ENCODE measurements at places on chromosomes 6 and 20.

DNA sequence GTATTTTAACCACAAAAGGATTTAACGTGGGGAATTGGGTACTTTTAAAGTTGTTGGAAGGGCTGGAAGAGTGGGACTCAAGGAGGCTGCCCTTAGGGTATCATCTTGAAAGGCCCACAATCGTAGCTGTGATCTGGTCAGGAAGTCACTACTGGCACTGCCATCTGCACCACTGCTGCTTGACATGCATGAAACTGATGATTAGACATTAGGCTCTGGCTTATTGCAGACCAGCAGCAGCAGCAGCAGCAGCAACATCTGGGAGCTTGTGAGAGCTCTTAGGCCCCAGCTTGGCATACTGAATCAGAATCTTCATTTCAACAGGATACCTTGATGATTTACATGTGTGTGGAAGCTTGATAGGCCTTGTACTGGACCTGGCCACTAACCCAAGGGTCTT lies 68.6 kb downstream of the PHF20 start:
- DNase-seq: no peak

GRCh38 chr6:146444189-146444588 lies 99.4 kb upstream of the RAB32 start:
- no peak for DNase-seq

DNA sequence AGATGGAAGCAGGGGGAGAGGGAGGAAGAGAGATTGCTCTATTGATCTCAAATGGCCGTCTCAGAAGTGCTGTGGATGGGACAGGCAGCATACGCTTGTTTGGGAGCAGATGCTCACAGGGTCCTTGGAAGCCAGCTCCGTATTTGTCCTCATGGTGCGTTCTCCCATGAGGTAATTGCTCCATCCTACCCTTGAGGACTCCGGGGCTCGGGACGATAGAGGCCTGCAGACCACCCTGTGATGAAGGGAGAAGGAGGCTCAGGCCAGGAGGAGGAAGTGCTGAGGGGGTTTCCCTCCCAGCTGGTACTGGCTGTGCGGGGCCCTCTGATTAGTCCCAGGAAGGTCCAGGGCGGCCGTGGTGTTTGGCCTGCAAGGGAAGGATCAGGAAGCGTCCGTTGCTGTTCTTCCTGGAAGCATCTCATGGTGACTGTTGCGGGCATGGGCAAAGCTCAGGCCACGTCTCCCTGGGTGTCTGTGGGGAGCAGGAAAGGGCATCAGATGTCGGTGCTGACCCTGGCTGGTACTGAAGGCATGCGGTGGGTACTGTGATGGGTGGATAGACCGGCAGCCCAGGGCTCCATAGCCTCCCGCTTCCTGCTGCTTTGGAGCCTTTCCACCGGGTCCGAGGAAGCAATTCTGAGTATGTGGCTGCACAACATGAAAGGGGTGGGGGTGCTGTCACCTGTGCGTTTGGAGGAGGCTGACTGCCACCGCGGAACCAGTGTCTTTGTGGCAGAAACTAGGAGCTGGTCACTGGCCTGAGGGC lies 158.3 kb downstream of the SYCP2 start:
- DNase-seq: no peak

DNA sequence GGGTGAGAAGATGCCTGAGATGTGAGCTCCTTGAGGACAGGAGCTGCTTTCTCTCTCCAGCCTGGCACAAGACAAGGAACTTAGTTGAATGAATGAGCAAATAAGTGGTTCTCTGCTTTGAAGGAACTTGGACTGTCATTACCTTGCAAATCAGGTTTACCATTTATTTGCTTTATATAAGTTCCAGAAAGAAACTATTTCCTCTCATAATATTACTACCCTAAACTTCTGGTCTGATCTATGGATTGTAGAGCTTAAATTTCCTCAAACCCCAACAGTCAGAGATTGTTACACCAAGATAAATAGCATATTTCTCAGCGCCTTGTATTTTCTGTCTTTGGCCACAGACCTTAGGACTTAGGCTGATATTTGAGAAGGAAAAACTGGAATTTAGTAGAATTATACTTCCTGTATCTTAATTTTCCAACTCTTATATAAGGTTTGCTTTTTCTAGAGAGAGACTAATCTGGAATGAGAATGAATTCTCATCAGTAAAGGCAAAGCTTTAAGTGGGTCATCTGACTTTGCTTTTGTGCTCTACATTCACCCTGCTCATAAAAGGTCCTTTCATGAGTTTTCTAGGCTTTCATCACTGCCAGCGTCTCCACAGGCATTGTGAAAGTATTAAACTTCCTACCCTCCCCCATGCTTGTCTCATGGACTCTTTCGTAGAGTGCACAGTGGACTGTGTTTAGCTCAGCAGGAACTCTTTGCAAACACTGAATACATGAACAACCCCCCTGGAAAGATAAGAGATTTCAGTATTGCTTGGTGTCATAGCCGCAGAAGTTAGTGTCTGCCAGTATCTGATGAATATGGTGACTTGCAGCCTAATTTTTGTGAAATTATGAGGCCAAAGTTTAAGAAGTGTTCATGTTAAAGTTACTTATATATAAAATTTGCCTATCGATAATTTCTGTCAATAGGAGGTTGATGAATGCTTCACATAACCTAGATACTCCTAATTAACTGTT lies 74.0 kb downstream of the PTPRA start:
- DNase-seq: no peak

- no peak for DNase-seq
Observed at GRCh38 chr20:49282584-49283171, 4.8 kb upstream of the ZNFX1 start.

DNA sequence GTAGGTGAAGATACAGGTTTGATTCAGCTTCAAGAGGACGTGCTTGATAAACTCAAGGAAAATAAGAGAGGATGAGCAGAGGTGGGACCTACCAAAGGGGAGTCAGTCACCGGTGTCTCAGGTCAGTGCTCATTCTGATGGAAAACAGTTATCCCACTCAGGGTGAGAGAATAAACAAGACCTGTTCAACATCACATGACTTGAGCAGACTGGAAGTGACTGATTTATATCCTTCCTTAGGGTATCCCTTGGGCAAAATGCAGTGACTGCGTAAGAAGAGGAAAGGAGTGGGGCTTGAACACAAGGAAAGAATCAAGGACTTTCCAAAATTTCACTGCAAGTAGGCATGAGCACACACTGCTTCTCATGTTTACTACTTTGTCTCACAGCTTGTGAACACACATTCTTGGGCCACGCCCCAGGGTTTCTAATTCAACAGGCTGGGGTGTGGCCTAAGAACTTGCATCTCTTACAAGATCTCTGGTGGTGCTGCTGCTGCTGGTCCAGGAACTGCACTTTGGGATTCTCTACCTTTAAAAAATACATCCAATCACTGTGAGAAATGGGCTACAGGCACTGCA lies 11.6 kb downstream of the CST3 start:
- DNase-seq: no peak

GRCh38 chr20:7171911-7172310 lies 404.4 kb downstream of the BMP2 start:
- DNase-seq: no peak

DNA sequence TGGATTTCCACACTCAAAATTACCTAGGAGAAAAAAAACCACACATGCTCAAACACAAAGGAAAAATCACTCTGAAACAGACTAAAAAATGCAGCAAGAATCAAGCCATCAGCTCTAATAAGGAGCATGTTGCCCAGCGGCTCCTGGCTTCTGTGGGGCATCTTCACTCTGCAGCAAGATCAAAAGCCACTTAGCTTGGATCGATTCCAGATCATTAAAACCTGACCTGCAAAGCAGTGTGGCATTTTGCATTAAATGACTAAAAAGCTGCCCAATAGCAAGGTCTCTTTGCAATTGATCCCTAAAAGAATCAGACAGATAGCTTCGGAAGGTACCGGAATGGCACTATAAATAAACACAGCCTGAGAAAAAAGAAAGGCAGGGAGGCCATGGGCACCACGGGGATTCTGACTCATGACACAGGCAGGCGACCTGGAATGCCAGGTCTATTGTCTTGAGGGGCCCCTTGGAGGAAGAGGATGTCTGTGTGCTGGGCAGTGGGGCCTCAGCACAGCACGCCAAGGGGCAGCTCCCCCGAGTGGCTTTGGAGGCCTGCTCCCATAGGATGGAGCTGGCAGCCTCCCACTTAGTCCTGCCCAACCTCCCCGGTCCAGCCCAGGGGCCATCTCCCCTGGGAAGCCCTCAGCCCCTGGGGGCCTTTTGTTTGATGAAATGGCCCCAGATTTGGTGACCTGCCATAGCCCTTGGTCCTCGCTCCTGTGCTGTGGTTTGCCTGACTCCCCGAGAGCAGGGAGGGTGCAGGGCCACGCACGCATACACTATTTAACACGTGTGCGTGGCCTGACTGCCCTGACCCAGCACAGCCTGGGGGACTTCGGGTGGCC lies 7.6 kb downstream of the LEMD2 start:
- no peak for DNase-seq

Measured in stimulated activated CD8-positive, alpha-beta memory T cell treated with anti-CD3 and anti-CD28 coated beads, Interleukin-7, amount 100 ng/mL, for 1 hour (primary cell).